ENCODE measurements at places on chromosomes 11 and 22.
A peak's percentile ranks its signal among the peaks of the same experiment; 100 is the strongest.

- DNase-seq = peak; percentile 32
These were observed 43.3 kb downstream of the MYEOV start for GRCh38 chr11:69337211-69337721.

GRCh38 chr22:36744791-36745190 lies 31.1 kb downstream of the IFT27 start:
- DNase-seq = peak; percentile 18

- peak; percentile 62 for DNase-seq
These were observed 13.3 kb upstream of the CYP2R1 start for GRCh38 chr11:14905104-14906033.

DNA sequence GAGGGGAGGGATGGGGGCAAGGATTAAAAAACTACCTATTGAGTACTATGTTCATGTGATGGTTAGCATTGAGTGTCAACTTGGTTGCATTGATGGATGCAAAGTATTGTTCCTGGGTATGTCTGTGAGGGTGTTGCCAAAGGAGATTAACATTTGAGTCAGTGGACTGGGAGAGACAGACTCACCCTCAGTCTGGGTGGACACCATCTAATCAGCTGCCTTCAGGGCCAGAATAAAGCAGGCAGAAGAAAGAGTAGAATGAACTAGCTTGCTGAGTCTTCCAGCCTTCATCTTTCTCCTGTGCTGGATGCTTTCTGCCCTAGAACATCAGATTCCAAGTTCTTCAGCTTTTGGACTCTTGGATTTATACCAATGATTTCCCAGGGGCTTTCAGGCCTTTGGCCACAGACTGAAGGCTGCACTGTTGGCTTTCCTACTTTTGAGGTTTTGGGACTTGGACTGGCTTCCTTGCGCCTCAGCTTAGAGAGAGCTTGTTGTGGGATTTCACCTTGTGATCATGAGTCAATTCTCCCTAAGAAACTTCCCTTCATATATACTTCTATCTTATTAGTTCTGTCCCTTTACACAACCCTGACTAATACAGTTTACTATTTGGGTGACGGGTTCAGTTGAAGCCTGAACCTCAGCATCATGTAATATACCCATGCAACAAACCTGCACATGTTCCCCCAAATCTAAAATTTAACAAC lies 70.2 kb downstream of the MTNR1B start:
- DNase-seq = no peak

DNA sequence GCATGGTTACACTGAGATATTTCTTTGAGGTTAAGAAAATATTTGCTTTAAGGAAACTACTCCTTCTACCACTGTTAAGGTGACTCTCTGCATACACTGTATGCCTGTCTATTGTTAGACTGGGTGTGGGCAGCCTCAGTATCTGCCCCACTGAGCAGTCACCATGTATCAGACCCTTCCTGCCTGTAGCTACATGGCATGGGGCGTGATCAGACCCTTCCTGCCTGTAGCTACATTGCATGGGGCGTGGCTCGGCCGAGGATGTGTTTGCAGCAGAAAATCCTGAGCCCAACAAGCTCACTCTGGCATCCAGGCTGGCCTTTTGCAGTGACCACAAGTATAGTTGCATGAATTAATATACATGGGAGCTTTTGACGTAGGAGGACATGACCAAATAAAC lies 669.4 kb downstream of the OPCML start:
- DNase-seq = no peak

DNA sequence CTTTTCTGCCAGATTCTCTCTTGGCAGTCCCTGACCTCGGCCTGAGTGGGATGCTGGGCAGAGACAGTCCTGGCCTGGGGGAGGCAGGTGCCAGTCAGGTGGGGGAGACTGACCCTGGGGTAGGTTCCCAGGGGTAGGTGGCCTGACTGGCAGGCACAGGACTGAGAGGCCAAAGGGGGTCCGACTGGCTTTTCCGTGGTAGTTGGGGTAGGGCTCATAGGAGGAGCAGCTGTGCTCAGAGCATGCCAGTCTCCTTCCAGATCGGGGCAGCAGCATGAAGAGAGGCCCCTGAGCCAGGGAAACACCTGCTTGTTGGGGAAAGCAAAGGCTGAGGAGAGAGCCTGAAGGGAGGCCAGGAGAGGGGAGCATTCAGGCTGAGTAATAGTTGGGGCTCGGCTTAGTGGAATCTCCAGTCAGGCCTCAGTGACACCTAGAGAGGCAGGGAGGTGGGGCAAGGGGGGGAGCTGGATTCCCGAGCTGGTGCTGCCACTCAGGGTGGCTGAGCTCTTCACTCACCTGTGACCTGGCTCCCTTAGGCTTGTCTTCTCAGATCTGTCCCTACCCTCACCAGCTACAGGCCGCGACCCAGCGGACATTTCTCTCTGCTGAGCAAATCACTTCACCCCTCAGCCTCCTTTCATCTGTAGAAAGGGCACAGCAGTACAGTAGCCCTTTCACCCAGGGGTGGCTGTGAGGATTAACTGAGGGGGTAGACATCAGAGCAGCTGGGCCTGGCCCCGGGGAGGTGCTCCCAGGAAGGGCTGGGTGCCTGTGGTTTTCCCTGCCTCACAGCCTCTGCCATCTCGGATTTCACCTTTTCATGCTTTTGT lies 26.2 kb downstream of the MCM5 start:
- no peak for DNase-seq

DNA sequence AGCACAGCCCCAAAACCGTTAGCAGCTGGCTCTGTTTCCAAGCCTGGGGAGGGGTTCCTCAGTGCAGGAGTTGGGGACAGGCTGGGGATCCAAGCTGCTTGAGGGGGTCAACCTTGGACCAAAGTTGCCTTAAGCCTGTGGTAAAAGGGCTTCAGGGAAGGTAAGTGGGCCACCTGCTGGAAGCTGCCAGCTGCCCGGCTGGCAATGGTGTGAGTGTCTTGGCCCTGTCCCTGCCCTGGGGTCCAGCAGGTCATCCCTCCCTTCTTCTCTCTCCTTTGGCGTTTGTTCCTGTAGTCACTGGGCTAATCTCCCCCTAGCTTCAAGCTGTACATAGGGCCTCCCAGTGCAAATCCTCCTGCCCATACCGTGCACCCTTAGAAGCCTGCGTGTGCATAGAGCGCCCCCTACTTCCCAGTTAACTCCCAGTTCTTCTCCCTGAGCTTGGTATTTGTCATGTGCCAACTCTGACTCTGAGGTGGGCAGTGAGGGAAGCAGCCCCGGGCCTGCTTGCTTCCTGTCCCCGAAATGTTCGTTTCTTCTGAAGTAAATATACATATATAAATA lies 4.4 kb downstream of the TMEM258 start:
- DNase-seq = no peak

GRCh38 chr11:6377902-6378639 lies 12.2 kb upstream of the SMPD1 start:
- DNase-seq = no peak

- no peak for DNase-seq
These were observed 143.0 kb downstream of the TMEM135 start for GRCh38 chr11:87180742-87181141.

GRCh38 chr11:72537051-72537450 lies 102.7 kb upstream of the CLPB start:
- DNase-seq = no peak
